ENCODE measurements at places on chromosomes 4 and X. TPM values are rescaled to one million over a fixed set of nuclear protein-coding genes. Genes with fewer than 3 reads are reported as not detected.

GRCh38 chr4:185886832-185887524 is 75.0 kb upstream of the SORBS2 start:
- no peaks in the 10 kb centered on the region for H3K36me3 ChIP-seq
- peaks cover 5% of the 10 kb centered on the region for H3K27me3 ChIP-seq
- DNase-seq, result no peak

DNA sequence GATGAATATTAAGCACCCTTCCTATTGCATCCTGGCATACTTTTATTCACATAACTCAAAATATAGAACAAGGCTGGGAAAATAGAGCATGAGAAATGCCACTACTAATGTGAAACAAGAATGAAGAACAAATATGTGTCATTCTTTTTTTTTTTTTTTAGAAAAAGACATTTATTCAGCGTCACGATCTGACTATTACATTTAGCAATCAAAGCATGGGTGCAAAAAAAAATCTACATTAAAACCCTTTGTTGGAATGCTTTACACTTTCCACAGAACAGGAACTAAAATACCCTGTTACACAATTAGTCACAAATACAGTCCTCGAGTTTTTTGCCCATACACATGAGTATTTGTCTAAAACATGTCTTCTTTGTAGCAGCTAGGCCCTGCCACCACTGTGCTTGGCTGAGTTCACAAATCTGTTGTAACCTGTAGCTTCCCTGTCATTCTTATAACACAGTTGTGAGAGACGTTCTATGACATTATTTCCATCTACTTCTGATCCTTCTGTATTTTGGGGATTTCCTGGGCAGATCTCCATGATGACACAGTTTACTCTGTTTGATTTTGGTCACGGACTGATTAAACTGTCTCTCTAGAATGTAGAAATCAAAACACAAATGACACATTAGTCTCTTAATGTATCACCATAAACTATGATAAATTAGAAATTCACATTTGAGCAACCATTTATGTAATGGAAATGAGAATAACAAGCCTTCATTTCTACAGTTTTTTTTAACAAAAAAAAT is 9.4 kb upstream of the TET2 start:
- no peak overlapping the region for H3K4me3 ChIP-seq
- H3K27me3 ChIP-seq, result peaks cover 4% of the 10 kb centered on the region
- H3K4me1 ChIP-seq, result peaks cover 4% of the 10 kb centered on the region
- no peaks in the 10 kb centered on the region for H3K36me3 ChIP-seq
- no peak overlapping the region for H3K27ac ChIP-seq

- DNase-seq, result no peak
- no peaks in the 10 kb centered on the region for H3K4me1 ChIP-seq
- peaks cover 5% of the 10 kb centered on the region for H3K36me3 ChIP-seq
- H3K4me3 ChIP-seq, result no peak overlapping the region
Observed at GRCh38 chrX:79065696-79066095, 78.8 kb upstream of the GPR174 start.

- no peaks in the 10 kb centered on the region for H3K36me3 ChIP-seq
- no peak overlapping the region for H3K4me3 ChIP-seq
- H3K4me1 ChIP-seq, result peaks cover 48% of the 10 kb centered on the region
- H3K27ac ChIP-seq, result no peak overlapping the region
Observed at GRCh38 chr4:101201421-101201820, 145.9 kb downstream of the PPP3CA start.

- no peak overlapping the region for H3K4me3 ChIP-seq
- DNase-seq, result no peak
- H3K36me3 ChIP-seq, result no peaks in the 10 kb centered on the region
- no peaks in the 10 kb centered on the region for H3K4me1 ChIP-seq
- H3K27ac ChIP-seq, result no peak overlapping the region
- no peaks in the 10 kb centered on the region for H3K27me3 ChIP-seq
Observed at GRCh38 chrX:75061701-75062100, 94.4 kb downstream of the ABCB7 start.

GRCh38 chr4:137611998-137612700 is 79.9 kb upstream of the PCDH18 start:
- H3K27me3 ChIP-seq, result no peaks in the 10 kb centered on the region
- no peak overlapping the region for H3K27ac ChIP-seq
- H3K4me1 ChIP-seq, result no peaks in the 10 kb centered on the region
- no peaks in the 10 kb centered on the region for H3K36me3 ChIP-seq
- H3K4me3 ChIP-seq, result no peak overlapping the region
- DNase-seq, result no peak

DNA sequence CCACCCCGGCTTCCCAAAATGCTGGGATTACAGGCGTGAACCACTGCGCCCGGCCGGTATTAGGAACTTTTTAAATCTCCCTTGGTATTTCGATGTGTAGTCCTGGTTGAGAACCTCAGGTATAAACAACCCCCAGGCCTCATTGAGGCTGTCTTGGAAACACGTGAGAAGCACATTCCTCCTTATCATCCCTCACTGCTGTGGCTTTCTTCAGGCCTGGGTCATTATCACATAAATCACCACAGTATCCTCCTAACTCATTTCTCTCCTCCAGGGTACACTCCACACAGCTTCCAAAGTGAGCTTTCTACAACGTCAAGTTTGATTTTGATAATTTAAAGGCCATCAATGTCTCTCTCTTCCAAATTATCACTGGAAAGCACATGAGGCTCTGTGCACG is 198.2 kb downstream of the DCHS2 start:
- no peak for DNase-seq
- no peaks in the 10 kb centered on the region for H3K36me3 ChIP-seq
- H3K27ac ChIP-seq, result no peak overlapping the region
- H3K4me3 ChIP-seq, result no peak overlapping the region
- H3K27me3 ChIP-seq, result peaks cover 8% of the 10 kb centered on the region
- no peaks in the 10 kb centered on the region for H3K4me1 ChIP-seq

- H3K27ac ChIP-seq, result no peak overlapping the region
- no peak overlapping the region for H3K4me3 ChIP-seq
- H3K27me3 ChIP-seq, result no peaks in the 10 kb centered on the region
- DNase-seq, result no peak
- no peaks in the 10 kb centered on the region for H3K36me3 ChIP-seq
Observed at GRCh38 chr4:40511036-40511614, 118.5 kb downstream of the RBM47 start.

Gene FABP2
- not detected for total RNA-seq

Gene NIPAL1
- total RNA-seq, result 0.91 TPM

Gene PPEF2
- total RNA-seq, result 0.10 TPM

Gene DCLK2
- total RNA-seq, result not detected

Gene GPR34
- 0.17 TPM for total RNA-seq

Data from T-helper 17 cell (primary cell).